ENCODE measurements at places on chromosomes 1 and 21. TPM values are rescaled to one million over a fixed set of nuclear protein-coding genes. Genes with fewer than 3 reads are reported as not detected.
A peak's percentile ranks its signal among the peaks of the same experiment; 100 is the strongest.

DNA sequence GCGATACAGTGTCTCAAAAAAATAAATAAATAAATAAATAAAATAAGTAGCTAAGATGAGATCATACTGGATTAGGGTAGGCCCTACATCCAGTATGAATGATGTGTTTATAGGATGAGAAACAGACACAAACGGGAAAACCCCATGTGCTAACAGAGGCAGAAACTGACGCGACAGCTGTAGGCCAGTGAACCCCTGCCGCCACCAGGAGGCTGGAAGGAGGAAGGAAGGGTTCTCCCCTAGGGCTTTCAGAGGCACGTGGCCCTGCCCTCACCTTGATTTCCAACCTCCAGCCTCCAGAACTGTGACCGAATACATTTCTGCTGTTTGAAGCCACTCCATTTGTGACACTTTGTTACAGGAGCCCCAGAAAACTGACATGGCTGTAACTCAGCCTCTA, 38.5 kb downstream of the CHD5 start:
- no peak for DNase-seq
- H3K27ac ChIP-seq: no peak overlapping the region
- H3K36me3 ChIP-seq: no peaks in the 10 kb centered on the region
- H3K4me1 ChIP-seq: no peaks in the 10 kb centered on the region

DNA sequence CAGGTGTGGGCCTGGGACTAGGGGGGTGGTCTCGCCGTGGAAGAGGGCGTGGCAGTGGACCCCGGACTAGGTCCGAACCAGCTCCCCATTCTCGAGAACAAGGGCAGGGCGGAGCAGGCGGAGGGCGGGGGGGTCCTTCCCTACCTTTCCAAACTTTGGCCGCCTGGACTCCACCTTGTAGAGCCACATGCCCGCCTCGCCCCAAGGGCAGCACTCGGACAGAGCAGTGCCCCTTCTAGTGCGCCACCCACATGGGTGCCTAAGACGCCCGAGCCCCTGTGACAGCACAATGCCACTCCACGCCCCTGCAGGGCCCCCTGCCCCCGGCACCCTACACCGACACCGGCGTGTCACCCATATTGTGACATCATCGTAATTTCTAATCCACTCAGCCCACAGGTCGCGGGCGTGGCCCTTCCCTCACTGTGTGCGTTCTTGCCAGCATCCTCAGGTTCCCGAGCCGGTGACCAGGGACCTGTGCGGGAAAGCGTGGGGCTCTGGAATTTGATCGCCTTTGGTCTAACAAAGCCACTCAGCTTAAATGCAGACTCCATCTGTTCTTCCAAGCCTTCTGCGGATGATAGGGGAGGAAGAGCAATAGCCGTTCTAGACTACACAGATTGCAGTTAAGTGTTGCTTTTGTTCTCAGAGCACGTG, 553 bp upstream of the STMN1 start:
- H3K4me1 ChIP-seq: peaks cover 8% of the 10 kb centered on the region
- no peaks in the 10 kb centered on the region for H3K27me3 ChIP-seq
- H3K36me3 ChIP-seq: peaks cover 6% of the 10 kb centered on the region
- DNase-seq: no peak
- peak overlapping the region; percentile 79 for H3K27ac ChIP-seq

DNA sequence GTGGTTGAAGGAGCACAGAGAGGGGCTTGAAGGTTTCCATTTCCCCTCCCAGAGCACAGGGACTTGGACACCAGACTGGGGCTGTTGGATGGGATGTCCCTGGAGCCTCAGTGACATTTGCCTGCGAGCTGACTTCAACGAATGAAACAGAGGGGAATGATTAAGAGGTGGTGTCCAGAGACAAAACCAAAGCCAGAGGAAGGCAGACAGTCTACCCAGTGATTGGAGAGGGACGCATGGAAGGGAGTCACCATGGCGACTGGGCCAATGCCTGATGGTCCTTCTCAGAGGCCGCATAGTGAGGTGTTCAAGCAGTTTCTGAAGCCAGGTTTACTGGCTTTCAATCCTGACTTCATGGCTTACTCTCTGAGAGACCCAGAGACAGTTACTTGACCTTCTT, 77.2 kb downstream of the NUF2 start:
- H3K27ac ChIP-seq: no peak overlapping the region
- no peaks in the 10 kb centered on the region for H3K27me3 ChIP-seq
- H3K36me3 ChIP-seq: no peaks in the 10 kb centered on the region
- H3K4me1 ChIP-seq: no peaks in the 10 kb centered on the region
- DNase-seq: no peak

- no peaks in the 10 kb centered on the region for H3K4me1 ChIP-seq
- no peak overlapping the region for H3K27ac ChIP-seq
- H3K4me3 ChIP-seq: no peak overlapping the region
- no peaks in the 10 kb centered on the region for H3K36me3 ChIP-seq
- H3K27me3 ChIP-seq: no peaks in the 10 kb centered on the region
- no peak for DNase-seq
Observed at GRCh38 chr1:32431736-32432400, 33.0 kb upstream of the ZBTB8B start.

- peak; percentile 72 for DNase-seq
- H3K4me3 ChIP-seq: peak overlapping the region; percentile 82
- H3K27ac ChIP-seq: peak overlapping the region; percentile 94
- no peaks in the 10 kb centered on the region for H3K36me3 ChIP-seq
- H3K27me3 ChIP-seq: no peaks in the 10 kb centered on the region
- H3K4me1 ChIP-seq: peaks cover 35% of the 10 kb centered on the region
Observed at GRCh38 chr1:154973344-154974101, 958 bp upstream of the CKS1B start.

- no peaks in the 10 kb centered on the region for H3K4me1 ChIP-seq
- no peaks in the 10 kb centered on the region for H3K36me3 ChIP-seq
- no peak overlapping the region for H3K27ac ChIP-seq
- H3K27me3 ChIP-seq: no peaks in the 10 kb centered on the region
- no peak overlapping the region for H3K4me3 ChIP-seq
- DNase-seq: no peak
Observed at GRCh38 chr1:193799371-193799770, 613.0 kb upstream of the B3GALT2 start.

DNA sequence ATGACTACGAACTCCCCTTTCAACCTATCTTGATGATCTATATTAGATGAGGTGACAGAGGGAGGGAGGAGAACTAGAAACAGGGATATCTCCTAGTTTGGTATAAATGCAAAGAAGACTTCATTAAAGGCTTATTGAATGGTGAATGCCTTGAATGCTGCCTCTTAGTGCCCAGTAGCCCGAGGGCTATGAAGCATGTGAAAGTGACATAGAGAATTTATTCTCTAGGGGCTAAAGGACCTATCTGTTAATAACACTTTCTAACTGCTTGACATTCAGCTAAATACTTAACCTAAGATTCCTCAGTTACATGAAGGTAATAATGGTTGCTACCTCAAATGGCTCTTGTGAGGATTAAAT, 764.1 kb downstream of the LTN1 start:
- no peaks in the 10 kb centered on the region for H3K4me1 ChIP-seq
- no peak overlapping the region for H3K27ac ChIP-seq
- DNase-seq: no peak
- no peak overlapping the region for H3K4me3 ChIP-seq

DNA sequence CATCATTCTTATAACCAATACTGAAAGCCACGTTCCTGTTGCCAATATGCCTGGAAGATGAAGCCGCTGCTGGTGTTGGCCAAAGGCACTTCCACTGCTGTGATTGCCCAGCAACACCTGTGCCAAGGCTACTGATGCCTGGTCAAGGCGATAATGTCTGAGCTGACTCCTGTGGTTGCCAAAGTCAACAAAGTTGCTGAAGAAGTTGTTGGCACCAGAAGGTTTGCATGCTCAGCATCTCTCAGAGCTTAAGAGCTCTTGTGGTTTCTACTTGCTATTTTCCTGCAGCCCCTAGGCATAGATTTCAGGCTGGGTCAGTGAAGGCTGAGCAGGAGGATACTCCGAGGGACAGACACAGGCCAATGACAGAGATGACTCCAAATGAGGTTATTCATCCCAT, 63.4 kb upstream of the RAB3GAP2 start:
- H3K36me3 ChIP-seq: no peaks in the 10 kb centered on the region
- H3K4me1 ChIP-seq: no peaks in the 10 kb centered on the region
- no peaks in the 10 kb centered on the region for H3K27me3 ChIP-seq

TCHHL1 gene
- polyA plus RNA-seq: not detected

KLF17 gene
- not detected for polyA plus RNA-seq

DMRTA2 gene
- polyA plus RNA-seq: not detected

All from naive thymus-derived CD4-positive, alpha-beta T cell (primary cell).